ENCODE measurements at places on chromosomes 6 and 20.

DNA sequence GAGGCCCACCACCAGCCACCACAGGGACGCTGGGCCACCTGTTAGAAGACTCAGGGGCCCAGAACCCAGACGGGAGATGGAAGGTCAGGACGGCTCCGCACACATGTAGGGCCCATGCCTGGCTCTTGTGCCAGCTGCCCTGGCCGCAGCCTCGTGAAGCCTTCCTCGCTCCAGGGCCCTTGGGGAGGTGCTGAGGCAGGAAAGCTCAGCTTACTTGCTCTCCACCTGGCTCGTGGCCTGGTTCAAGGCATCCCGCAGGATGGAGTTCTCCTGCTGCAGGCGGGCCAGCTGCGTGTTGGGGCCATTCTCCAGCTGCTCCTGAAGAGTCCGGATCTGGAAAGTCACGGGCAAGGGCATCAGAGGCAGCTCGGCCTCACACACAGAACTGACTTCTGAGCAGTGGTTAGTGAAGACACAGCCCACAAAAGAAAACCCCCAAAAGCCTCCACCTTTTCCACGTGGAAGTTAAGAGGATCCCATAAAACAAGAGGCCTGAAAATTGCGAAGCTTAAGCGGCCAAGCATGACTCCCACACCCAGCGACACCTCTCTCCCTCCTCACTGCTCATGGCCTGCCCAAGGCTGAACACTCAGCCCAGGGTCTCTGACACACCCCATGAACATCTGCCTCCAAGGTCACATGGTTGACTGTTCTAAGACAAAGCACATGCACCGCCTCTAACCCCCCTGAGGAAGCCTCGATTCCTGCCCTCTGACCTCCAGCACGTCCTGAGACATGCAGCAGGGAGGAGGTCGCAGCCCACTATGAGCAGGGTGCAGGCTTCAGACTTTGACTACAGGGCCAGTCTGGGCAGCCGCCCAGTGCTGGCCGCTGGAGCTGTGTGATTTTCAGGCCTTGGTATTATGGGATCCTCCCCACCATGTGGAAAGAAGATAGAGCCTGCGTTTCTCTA lies 46.5 kb downstream of the RRBP1 start:
- no peak for DNase-seq

DNA sequence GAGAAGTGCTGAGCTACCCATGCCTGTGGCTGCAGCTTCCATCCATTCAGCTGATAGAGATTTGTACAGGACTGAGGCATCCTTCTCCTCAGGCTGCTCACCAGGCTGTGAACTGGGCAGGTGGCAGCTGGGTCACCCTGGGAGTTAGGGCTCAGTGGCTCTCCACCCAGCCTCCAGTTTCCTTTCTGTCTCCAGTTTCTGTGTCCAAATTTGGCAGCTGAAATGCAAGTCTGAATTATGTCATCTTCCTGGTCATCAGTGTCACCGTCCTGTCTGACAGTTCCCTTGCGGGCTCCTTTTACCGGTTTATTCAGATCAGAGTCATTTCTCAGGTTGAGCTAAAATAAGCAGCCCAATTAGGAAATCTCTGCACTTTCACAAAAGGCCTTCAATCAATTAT lies 93.3 kb downstream of the EDN1 start:
- DNase-seq = no peak

GRCh38 chr20:62141397-62142251 lies 1.6 kb downstream of the PSMA7 start:
- peak; percentile 55 for DNase-seq

DNA sequence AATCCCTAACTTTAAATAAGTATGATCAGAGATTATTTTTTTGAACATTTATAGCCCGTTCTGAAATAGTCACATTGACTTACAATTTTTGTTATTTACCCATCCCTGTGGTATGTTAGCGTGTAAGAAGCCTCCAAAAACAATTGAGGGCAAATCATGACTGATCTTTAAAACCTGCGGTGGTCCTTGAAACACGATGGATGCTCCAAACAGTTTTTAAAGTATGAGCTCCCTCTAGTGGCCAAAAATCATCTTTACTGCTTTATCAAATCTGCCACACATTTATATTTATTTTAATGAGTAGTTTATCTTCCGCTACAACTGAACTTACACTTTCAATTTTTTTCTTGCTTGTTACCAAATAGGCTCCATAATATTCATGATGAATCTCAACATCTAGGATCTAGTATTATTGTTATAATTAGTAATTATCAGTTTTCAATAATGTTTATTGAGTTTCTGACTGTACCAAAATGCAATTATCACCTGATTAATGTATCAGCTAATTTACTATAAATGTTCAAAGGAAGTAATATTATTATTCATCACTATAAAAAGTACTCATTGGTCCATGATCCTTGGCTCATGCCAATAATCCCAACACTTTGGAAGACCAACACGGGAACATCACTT lies 52.2 kb downstream of the MARCKS start:
- peak; percentile 51 for DNase-seq

GRCh38 chr6:157980288-157981131 lies 1.2 kb upstream of the SYNJ2 start:
- DNase-seq = no peak

DNA sequence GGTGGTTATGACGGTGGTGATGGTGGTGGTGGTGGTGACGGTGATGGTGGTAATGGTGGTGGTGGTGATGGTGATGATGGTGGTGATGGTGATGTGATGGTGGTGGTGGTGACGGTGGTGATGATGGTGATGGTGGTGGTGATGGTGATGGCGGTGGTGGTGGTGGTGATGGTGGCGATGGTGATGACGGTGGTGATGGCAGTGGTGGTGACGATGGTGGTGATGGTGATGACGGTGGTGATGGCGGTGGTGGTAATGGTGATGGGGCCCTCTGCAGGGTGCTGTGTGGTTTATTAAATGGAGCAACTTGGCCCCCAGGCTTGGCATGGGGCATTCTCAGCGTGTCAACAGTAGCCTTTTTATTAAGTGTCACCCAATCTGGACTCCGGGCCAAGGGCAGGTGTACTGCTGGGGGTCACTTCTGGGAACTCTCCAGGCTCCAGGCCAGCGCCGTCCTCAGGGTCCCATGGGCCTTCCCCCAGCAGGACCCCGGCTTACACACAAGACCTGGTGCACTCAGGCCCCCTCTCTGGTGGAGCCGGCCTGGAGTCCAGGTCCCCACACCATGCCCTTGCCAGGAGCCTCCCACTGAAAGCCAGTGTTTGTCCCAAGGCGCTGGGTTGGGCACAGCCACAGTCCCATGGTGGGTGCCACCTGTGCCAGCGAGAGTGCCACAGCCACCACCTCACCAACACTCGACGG lies 8.8 kb downstream of the CABLES2 start:
- no peak for DNase-seq

- no peak for DNase-seq
Observed at GRCh38 chr6:30726506-30727413, 6.6 kb downstream of the TUBB start.

GRCh38 chr6:143934331-143934730 lies 70.1 kb downstream of the ZC2HC1B start:
- no peak for DNase-seq

DNA sequence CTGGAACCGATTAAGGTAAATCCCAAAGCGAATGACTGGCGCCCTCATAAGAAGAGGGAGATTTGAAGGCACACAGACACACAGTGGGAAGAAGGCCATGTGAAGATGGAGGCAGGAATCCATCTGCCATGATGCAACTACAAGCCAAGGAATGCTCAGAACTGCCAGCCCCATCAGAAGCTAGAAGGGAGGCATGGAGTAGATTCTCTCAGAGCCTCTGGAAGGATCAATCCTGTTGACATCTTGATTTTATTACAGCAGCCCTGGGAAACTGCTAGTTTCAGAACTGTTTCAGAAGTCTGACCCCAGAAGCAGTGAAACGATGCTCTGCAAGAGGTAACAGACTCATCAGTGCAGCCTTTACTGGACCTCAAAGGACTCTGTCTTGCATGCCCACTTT lies 103.5 kb upstream of the GPR6 start:
- DNase-seq = no peak
